SK-N-SH (cell line): ENCODE measurements at places on chromosomes 3 and 15. TPM values are rescaled to one million over a fixed set of nuclear protein-coding genes. Genes with fewer than 3 reads are reported as not detected.

The LIPH gene
- polyA plus RNA-seq, result 0.06 TPM in 1 of 2 replicates, not detected in the other

The COL6A6 gene
- polyA plus RNA-seq, result not detected in 2 replicates

The SCAANT1 gene
- polyA plus RNA-seq, result not detected in 2 replicates

The SMCO1 gene
- not detected in 2 replicates for polyA plus RNA-seq

The COL8A1 gene
- polyA plus RNA-seq, result 4.0 and 16.7 TPM in 2 replicates

The HSPBAP1 gene
- polyA plus RNA-seq, result 5.1 and 6.7 TPM in 2 replicates

The PDZRN3 gene
- 7.9 and 10.3 TPM in 2 replicates for polyA plus RNA-seq

The CHRM5 gene
- polyA plus RNA-seq, result 0.03 TPM in 1 of 2 replicates, not detected in the other

The TM4SF1 gene
- 209 and 257 TPM in 2 replicates for polyA plus RNA-seq

The SLC9C1 gene
- polyA plus RNA-seq, result not detected in 2 replicates

The POC1A gene
- polyA plus RNA-seq, result 9.6 and 11.7 TPM in 2 replicates

The PDCD7 gene
- polyA plus RNA-seq, result 15.3 and 17.5 TPM in 2 replicates

The GREM1 gene
- 23.9 and 46.4 TPM in 2 replicates for polyA plus RNA-seq

The RARRES1 gene
- polyA plus RNA-seq, result 0.11 and 0.15 TPM in 2 replicates

The MINAR1 gene
- polyA plus RNA-seq, result 0.35 and 0.39 TPM in 2 replicates

The MORF4L1 gene
- 163 and 174 TPM in 2 replicates for polyA plus RNA-seq
